ENCODE measurements at places on chromosomes 3 and 15.
A peak's percentile ranks its signal among the peaks of the same experiment; 100 is the strongest.

DNA sequence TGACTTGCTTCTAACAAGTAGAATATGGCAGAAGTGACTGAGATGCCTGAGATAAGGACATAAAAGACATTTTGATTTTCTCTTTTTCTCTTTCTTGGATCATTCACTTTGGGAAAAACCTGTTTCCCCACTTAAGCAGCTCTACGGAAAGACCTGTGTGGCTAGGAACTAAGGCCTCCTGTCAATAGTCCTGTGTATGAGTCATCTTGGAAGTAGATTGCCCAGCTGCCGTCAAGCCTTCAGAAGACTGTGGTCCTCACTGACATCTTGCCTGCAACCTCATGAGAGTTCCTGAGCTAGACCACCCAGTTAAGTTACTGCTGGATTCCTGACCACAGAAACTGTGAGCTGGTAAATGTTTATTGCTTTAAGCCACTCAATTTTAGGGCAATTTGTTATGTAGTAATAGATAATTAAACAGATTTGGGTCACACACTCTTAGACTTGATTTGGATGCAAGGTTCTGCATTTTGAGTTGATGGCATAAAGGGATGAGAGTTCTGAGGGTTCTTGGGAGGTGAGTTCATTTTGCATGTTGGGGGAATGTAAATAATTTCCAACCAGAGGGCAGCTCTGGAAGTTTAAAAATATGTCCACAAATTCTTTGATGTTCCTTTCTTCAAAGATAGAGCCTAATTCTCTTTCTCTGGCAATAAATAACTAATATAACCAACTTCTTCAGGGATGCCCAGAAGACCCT is 229.2 kb downstream of the SQOR start:
- no peak for DNase-seq

DNA sequence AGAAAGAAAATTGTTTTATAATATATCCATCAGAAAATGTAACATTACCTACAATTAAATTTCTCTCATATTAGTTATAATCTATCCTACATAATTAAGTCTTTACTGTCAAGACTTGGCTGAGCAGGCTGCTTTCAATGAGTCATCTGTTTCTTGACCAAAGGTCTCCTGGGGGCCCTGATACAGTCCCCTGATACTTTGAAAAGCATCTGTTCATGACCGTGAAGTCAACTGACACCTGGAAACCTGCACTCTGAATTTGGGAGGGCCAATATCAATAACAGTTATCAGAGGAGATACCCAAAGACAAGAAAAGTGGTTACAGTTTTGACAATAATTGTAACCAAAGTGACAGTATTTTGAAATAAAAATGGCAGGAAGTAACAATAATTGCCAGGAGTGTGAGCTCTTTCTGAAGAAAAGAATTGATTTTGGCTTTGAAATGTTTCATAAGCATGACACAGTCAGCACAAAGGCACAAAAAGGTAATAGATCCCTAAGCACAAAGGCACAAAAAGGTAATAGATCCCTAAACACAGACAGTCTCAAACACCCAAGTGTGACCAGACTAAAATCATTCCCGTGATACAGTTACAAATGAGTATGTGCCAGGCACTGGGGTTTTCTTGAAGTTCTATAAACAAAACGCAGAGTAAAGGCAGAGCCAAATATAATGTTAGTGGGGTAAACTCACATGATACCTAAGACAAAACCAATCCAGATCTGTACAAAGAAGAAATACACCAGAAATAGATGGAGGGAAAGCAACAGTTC is 260.7 kb downstream of the PLOD2 start:
- DNase-seq: no peak

- DNase-seq: no peak
Measured at GRCh38 chr3:187026317-187026670, 96.0 kb downstream of the ST6GAL1 start.

- no peak for DNase-seq
Measured at GRCh38 chr15:79938143-79938542, 32.9 kb downstream of the BCL2A1 start.

GRCh38 chr3:188661806-188662205 is 507.8 kb downstream of the LPP start:
- DNase-seq: no peak

DNA sequence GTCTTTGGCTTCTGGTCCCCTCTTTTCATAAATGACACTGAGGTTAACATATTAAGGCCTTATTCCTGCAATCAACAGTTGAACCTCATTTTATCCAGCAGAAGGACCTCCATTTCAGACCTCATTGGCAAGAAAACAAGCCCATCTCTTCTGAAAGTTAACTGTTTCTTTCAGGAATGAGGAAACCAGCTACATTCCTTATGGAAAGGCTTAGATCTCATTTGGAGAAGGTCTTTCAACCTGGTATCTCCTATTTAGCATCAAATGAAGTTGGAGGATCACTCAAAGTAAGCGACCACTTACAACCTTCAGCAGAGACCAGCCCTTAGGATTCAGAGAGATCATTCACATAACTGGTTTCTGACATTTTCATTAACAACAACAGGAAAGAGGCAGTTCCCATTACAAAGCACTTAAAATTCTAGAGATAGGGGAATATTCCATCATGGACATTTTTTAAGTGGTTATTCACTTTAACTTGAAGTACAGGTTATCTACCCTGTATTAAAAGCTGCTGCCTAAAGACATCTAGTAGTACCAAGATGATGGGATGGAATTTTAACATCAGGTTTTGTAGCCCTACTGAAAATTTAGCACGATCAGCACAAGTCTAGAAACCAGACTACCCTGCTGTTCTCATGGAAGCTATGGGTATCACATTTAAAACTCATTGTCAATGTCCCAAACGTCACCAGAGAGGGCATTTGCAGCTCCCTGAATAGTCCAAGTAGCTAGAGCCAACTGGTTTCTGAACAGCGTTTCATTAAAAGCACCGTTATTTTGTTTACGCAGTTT is 30.4 kb downstream of the TFRC start:
- DNase-seq: no peak

GRCh38 chr3:131223373-131224289 is 157.9 kb upstream of the NUDT16 start:
- no peak for DNase-seq

DNA sequence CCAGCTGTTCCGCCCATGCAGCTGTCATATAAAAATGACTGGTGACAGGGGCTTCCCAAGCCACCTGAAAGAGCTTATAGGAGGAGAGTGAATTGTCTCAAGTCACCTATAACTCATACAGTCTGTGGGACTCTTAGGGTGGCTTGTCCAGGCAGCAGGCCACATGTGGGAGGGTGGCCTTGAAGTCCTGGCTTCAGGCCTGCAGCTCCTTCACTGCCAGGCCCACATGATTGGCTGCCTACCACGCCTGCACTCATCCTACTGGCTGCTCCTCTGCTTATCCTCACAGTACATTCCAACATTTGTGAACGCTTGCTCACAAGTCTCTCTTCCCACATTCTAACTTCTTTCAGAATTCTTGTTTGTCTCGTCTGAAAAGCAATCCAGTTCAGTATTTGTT is 41.1 kb upstream of the TIPARP start:
- DNase-seq: peak; percentile 63

DNA sequence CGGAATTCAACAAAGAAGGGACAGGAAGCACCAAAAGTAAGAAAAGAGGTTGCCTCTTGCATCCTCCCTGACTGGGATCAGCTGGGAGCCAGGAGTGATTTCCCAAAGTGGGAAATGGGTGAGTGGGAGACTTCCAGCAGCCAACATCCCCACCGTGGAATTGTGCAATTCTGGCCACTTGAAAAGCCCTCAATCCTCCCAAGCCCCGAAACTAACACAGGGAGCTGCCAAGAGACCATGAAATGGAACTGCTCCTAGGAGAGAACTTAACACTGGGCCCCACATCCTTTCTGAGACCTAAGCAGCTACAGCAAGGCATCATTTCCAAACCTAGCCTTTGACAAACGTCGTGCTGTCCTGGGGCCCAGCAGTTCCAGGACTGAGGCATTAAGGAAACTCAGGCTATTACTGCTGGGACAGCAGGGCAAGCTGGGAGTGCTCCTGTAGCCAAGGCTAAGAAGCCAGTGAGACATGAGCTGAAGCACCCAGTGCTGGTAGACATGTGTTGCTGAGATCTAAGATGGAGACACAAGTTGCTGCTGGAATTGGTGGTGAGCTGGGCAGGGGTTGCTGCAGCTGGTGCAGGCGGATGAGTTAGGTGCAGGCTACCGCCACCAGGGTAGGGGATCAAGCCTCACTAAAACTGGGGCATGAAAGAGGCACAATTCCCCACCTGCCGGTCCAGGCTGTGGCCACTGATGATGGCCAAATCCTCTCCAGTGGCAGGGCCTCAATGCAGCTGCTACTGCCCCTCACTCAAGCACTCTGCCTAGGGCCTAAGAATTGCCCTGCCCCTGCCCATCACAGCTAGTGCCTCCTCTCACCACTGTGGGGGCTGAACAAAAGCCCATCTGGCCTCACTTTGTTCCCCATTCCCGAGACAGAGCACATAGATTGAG is 43.9 kb downstream of the ALDH1A2 start:
- no peak for DNase-seq

- no peak for DNase-seq
Measured at GRCh38 chr15:52858782-52859176, 68.6 kb upstream of the ONECUT1 start.

- no peak for DNase-seq
Measured at GRCh38 chr3:15714448-15714847, 83.3 kb downstream of the ANKRD28 start.

DNA sequence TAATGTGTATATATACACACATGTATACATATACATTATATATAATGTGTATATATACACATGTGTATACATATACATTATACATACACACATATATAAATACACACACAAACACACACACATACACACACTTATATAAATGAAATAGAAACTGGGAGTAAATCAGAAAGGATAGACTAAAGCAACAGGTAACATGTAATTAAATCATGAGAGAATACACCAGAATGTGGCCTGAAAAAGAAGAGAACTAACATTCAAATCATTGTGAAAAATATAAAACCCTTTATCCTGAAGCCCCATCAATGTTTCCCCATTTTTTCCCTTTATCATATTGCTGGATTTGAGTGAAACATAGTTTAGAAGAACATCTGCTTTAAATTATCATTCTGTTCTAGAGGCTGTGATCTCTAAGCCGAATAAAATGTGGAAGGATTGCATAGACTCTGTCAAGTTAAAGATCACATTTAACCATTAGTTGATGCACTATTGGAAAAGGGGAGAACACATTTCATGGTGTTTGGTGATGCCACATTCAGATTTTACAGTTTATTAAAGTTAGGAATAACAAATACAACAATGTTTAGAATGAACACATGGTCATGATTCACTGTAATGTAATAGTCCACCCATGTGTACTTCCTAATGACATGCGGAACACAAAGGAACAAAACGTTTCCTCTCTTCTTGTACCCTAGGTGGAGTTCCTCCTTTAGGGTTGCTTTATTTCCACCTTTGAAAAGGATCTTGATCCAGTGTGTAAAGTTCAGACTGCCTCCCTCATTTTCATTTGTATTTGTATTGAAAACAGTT is 12.5 kb upstream of the THRB start:
- DNase-seq: peak; percentile 78

DNA sequence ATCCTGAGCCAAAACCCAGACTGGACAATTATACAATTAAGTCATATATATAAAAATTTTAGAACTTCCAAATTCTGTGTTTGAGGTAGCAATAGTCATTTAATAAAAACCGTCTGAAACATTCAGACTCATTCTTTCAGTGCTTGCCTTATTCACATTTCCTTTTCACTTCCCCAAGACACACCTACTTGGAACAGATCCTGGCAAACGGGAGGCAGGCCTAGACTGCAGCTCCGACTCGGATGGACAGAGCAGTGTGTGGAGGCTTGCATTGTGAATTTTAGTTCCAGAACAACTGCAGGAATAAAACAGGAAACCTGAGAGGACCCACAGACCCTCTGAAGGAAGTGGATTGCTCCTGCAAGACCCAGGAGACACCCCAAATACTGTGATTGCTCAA is 341.4 kb downstream of the CNTN3 start:
- peak; percentile 43 for DNase-seq

- no peak for DNase-seq
Measured at GRCh38 chr3:85148036-85148435, 189.2 kb downstream of the CADM2 start.

DNA sequence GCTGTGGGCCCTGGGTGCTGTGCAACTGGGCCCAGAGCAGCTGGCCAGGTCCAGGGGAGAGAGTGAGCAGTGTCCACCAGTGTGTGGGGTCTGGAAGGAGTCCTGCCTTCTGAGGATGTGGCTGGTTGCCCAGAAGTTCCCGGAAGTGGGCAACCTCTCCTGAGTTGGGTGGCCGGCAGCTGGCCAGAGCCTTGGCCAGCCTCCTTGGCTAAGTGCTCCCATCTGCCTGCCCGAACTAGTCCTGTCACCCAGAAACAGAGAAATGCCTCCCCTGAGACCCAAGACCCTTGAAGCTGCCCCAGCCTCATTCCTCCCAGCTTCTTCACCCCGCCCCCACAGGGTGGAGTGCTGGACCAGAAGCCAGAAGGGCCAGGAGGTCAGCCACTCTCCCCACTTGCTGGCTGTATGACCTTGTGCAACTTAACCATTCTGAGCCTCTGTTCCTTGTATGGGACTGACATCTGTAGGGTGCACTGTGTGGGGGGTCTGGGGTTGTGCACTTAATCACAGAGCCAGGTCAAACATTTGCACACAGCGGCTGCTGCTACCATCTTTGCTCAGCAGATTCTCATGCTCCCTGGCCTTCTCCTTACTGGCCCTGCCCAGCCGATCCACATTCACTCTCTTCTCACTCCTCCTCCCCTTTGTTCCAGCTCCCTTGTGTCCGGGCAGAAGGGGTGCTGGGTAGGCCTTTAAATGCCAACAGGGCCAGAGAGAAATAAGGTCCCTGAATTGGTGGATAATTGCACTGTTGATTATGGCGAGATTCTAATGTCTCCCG is 7.5 kb upstream of the ALAS1 start:
- peak; percentile 13 for DNase-seq

GRCh38 chr3:16743276-16743675 is 138.1 kb upstream of the DAZL start:
- DNase-seq: peak; percentile 36

- peak; percentile 75 for DNase-seq
Measured at GRCh38 chr15:92682741-92683510, 27.4 kb upstream of the FAM174B start.

GRCh38 chr3:3109407-3110298 is 521 bp downstream of the IL5RA start:
- no peak for DNase-seq

- DNase-seq: peak; percentile 94
Measured at GRCh38 chr3:8990266-8991215, 27.3 kb upstream of the RAD18 start.

DNA sequence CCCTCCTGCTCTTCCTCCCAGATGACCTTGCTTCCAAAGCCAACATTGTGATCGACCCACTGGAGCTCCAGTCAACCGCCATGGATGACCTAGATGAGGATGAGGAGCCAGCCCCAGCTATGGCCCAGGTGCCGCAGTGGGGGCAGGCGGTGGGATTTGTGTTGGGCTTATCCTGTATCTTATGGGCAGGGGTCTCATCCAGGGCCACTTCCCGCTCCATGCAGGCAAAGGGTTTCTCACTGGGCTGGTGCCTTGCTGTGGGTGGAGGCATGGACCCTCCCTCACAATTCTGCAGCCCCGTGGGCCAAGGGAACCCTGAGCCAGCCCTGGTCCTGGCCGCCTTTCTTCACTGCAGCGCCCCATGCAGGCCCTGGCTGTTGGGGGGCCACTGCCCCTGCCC is 14.9 kb downstream of the AMIGO3 start:
- DNase-seq: no peak
